ENCODE measurements at places on chromosomes 1 and 21.

GRCh38 chr1:53369034-53369750 lies 41.3 kb upstream of the LRP8 start:
- no peak for DNase-seq

GRCh38 chr21:46459024-46459355 lies 299 bp downstream of the DIP2A start:
- DNase-seq = no peak

GRCh38 chr1:160376525-160377131 lies 9.8 kb downstream of the NHLH1 start:
- peak; percentile 53 for DNase-seq

GRCh38 chr1:173113015-173113741 lies 62.4 kb upstream of the TNFSF18 start:
- peak; percentile 56 for DNase-seq

DNA sequence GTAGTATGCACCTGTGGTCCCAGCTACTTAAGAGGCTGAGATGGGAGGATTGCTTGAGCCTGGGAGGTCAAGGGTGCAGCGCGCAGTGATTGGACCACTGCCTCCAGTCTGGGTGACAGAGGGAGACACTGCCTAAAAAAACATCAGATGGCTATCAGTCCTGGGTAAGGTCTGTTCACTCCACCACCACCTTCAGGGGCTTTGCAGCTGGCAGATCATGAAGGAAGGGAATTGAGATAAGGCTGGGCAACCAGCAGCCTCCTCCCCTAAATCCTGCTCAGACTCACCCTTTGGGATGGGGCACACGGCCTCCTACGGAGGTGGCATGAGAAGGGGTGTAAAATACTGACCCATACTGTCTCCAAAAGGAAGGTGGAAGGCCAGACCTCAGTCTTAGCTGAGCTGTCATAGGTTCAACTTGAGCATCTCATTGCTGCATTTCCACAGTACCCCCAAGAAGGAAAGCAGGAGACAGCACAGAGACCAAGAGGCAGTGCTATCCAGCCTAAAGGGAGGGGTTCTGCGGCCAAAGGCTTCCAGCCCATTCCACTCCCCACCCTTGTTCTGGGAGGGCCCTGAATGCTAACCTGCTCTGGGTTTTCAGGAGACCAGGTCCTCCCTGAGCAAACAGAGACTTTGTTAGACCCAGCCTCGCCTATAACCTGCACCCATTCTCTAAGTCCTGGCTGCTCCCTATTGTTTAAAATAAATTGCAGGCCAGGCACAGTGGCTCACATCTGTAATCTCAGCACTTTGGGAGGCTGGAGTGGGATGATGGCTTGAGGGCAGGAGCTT lies 13.7 kb downstream of the SLC45A3 start:
- no peak for DNase-seq

DNA sequence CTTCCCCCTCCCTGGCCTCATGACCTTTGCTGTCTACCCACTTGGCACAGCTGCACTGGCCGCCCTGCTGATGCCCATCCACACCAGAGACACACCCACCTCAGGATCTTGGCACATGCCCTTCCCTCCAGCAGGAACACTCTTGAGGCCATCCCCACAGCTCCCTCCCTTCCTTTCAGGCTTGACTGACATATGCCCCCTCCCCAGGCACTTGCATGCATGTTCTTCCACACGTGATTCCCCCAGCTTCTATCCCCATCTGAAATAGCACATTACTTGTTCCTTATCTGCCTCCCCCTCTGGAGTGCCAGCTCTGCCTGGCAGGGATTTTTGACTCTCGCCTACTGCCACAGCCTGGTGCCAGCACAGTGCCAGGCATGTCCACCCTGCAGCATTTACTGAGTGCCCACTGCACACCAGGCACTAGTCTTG lies 98.5 kb upstream of the SLC25A33 start:
- DNase-seq = no peak

DNA sequence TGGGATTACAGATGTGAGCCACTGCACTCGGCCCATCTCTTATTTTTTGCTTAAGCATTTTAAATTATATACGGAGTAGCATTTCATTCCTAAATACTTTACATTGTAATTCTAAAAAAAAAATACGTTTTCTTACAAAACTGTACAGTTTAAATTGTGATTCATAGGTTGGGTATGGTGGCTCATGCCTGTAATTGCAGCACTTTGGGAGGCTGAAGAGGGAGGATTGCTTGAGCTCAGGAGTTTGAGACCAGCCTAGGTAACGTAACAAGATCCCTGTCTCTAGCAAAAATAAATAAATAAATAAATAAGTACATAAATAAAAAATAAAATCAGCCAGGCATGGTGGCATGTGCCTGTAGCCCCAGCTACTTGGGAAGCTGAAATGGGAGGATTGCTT lies 24.6 kb downstream of the TBCE start:
- no peak for DNase-seq
